ENCODE measurements at places on chromosomes 3 and 15.

- peak; percentile 49 for DNase-seq
Observed at GRCh38 chr15:90268415-90268814, 2.9 kb downstream of the NGRN start.

DNA sequence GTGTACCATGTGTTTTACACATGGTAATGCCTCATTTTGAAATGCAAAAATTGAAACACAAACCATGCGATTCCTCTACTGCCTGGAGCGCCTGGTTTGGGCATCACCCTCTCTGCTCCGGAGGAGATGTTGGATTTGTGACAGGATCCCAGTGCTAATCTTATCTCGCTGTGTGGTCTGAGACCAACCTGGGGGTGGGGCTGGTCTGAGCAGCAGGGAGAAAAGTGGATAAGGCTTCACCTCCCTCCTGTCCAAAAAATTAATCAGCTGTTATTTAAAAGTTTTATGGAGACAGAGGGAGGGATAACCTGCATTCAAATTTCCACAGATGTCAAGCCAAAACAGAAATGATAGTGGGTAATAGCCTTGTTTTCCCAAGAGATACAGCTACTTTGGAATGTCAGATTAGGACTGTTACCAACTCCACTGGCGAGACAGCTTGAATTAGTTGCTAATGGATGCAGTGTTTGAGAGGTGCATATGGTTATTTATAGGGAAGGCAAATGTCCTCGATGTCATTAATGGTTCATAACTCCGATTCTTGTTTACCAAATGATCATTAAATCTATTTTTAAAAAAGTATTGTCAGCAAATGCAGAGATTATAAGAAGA is 54.0 kb upstream of the SKOR1 start:
- DNase-seq, result no peak

DNA sequence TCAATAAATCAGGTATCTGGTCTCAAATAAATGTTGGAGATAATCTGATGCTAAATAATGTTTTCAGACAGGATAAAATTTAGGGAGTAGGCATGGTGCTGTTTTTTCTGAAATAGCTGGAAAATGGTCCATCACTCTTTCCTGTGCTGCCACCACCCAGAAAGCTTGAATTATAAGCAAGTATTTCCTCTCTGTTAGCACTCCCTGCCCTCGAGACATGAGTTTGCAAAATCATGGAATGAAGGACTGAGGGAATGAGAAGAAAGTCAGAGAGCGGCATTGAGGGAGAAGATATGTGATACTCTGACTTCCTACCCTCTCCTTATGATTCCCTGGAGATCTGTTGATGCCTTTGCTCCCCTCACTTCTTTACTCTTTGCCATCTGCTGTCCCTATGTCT is 1095.7 kb downstream of the IGSF11 start:
- DNase-seq, result no peak

- DNase-seq, result no peak
Observed at GRCh38 chr3:20480786-20481365, 294.9 kb upstream of the SGO1 start.

- DNase-seq, result no peak
Observed at GRCh38 chr15:66780973-66781718, 79.1 kb downstream of the SMAD6 start.

DNA sequence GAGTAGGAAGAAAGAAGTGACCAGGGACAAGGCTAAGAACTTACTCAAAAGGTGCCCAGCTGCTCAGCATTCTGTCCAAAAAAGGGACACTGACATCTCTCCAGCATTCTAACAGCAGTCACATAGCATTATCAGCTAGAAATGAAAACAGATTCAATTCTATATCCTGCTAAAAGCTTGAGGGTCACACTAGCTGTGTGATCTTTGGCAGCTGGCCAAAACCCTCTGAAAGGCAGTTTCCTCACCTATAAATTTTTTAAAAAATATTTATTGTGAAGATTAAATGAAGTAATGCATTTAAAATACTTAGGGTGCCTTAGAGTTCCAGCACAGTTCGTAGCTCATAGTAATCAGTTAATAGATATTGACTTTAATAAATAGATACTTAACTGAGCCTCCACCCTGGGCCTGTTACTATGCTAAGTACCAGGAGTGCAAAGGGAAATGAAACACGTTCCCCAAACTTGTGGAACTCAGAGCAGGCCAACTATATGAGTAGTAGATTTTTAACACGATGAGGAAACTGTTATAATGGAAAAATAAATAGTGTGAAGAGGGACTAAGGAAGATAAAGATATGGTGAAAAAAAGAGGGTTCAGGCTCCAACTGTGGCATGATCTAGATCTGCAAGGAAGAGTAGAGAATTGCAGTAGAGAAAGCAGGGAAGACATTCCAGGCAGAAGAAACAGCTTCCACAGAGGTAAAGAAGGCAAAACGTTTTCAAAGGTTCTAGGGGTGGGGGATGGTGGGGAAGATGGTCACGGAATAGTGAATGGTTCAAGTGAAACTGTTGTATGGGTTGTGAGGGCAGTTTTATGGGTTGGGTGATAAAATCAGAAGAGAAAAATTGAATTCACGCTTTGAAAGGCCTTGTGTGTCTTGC is 11.4 kb downstream of the CD86 start:
- peak; percentile 11 for DNase-seq

GRCh38 chr15:83320404-83320803 is 35.9 kb upstream of the BNC1 start:
- DNase-seq, result no peak

DNA sequence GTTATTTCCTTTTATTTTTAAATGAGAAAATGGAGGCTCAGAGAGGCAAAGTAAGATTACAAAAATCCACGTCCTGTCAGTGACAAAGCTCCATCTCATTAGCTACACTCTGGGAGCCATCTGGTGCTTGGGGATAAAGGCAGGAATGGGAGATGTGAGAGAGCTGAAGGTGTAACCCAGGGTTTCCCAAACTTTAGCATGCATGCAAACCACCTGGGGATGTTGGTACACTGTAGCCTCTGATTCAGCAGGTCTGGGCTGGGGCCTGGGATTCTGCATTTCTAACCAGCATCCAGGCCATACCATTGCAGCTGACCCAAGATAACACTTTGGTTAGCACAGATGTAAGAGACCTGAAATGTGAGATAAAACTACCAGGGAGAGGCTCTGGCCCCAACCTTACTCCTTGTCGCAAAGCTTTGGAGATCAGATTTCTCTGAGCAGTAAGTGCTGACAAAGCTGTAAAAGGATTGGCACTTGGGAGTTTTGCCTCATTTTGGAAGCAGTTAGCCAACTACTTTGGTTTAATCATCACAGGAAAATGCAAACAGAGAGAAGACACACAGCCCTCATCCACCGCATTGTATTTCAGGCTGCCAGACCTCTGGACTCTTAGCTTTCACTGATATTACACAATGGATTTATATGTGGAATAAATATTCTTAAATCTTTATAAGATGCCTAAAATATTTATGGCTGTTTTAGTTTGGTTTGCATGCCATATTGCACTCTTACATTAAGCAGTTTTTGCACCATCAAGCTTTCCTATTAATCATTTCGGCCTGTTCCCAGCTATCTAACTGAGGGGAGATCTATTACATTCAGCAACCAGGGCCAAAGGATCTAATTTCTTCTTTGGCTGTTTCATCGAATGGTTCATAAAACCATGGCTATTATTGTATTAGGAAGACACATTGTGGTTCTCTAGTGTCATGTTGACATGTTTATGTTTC is 263.0 kb downstream of the EBLN2 start:
- DNase-seq, result no peak

GRCh38 chr3:38840987-38841386 is 25.0 kb upstream of the SCN10A start:
- DNase-seq, result no peak

- DNase-seq, result no peak
Observed at GRCh38 chr3:22450786-22451400, 699.9 kb upstream of the ZNF385D start.

All from NCI-H1417 (cell line).